ENCODE measurements at places on chromosomes 2 and 18.

DNA sequence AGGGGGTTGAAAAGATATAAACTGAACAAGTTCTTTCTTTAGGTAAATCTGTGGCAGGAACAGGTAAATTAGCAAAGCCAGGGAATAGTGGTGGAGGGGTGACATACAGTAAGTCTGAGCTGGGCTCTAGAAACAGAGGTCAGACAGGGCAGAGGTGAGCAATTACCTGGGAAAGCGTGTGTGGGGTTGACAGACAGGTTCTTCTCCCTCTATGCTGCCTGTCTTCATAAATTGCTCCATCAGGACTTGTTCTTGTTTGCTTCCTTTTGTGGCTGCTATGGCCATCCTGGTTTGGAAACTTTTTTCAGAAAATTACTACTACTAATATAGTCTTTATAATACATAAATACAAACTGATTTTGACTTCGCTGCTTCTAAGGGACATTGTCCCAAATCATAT lies 3.4 kb upstream of the ANKRD12 start:
- DNase-seq: no peak

- DNase-seq: no peak
Observed at GRCh38 chr2:83516503-83516902, 942.6 kb downstream of the SUCLG1 start.

- no peak for DNase-seq
Observed at GRCh38 chr18:6956495-6956894, 161.1 kb downstream of the LAMA1 start.

- no peak for DNase-seq
Observed at GRCh38 chr2:10900216-10901109, 11.3 kb upstream of the KCNF1 start.

DNA sequence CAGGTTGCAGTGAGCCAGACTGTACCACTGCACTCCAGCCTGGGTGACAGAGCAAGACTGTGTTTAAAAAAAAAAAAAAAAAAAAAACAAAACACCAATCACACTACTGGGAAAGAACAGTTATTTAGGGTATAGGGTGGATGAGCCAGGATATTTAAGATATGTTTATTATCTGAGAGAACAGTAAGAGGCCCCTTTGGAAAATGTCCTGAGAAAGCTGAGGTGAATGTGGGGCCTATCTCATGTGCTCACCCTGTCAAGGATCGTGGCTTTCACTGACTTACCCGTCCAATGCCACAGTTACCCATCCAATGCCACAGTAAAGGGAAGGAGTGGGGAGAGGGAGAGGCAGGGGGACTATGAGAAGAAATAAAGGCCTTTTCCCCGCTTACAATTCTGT lies 19.9 kb upstream of the ENOSF1 start:
- no peak for DNase-seq

DNA sequence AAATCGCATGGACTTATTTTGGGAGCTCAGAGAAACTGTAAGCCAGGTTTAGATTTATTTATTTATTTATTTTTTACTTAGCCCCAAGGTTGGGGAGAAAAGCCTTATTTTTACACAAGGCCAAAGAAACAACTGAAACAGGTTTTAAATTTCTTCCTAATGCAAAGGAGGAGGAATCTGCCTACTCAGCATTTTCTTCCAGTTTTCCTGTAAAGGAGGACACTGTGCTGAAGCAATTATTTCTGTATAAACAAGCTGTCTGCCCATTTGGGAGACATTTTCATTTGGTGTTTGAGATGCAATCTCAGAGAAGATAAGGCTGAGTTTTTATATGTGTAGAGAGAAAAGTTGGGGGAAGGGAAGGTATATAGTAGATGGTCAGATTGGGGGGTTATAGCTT lies 125.0 kb downstream of the ETAA1 start:
- DNase-seq: no peak

GRCh38 chr18:14933964-14934363 lies 186.0 kb downstream of the ANKRD30B start:
- DNase-seq: no peak

DNA sequence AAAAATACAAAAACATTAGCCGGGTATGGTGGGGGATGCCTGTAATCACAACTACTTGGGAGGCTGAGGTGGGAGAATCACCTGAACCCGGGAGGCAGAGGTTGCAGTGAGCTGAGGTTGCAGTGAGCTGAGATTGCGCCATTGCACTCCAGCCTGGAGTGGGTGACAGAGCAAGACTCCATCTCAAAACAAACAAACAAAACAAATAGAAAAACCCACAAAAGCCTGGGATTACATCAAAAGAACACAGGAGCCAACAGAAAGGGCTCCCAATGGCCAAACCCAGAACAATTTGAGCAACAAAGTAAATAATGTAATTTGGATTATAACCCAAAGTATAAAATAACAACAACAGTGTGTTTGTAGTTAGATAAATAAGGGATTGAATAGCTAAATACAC lies 159.8 kb downstream of the UXS1 start:
- no peak for DNase-seq

- no peak for DNase-seq
Observed at GRCh38 chr2:217085543-217085942, 225.7 kb upstream of the TNP1 start.

DNA sequence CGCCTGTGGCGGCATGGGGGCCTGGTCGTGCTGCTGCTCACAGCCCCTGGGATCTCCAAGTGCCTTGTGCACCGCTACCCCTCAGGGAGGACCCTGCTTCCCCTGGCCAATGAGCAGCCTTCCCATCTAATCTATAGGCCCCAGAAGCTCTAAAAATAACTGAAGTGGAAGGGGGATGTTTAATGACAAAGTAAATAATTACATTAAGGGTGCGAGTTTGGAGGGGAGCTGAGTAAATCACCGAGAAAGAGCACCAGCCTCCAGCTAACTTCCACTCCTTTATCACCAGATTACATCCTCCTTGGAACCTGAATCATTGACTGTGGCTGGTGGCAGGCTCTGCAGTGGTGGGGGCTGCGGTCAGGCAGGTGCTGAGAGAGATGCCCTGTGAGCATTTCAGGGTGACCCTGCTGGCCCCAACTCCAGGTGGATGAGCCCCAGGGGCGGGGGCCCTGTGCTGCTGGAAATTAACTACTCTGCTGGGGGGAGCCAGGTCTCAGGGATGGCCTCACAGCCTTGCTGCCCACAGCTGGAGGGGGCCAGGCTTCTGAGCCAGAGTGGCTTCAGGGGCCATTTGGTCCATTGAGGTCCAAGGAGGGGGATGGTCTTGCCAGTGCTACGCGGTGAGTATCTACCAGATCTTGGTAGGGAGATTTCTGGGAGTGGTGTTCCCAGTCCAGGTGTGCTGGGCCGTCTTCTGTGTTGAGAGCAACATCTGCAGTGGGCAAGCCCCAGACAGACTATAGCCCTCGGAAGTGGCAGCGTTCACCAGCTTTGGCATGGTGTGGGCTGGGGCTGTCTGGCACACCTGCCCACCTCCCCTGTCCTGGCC lies 74.2 kb downstream of the GLI2 start:
- no peak for DNase-seq

GRCh38 chr2:177287814-177288213 lies 23.3 kb upstream of the NFE2L2 start:
- DNase-seq: no peak

- DNase-seq: no peak
Observed at GRCh38 chr2:143686585-143687164, 557.5 kb downstream of the ARHGAP15 start.

GRCh38 chr2:239588451-239589269 lies 187.8 kb upstream of the HDAC4 start:
- DNase-seq: no peak

DNA sequence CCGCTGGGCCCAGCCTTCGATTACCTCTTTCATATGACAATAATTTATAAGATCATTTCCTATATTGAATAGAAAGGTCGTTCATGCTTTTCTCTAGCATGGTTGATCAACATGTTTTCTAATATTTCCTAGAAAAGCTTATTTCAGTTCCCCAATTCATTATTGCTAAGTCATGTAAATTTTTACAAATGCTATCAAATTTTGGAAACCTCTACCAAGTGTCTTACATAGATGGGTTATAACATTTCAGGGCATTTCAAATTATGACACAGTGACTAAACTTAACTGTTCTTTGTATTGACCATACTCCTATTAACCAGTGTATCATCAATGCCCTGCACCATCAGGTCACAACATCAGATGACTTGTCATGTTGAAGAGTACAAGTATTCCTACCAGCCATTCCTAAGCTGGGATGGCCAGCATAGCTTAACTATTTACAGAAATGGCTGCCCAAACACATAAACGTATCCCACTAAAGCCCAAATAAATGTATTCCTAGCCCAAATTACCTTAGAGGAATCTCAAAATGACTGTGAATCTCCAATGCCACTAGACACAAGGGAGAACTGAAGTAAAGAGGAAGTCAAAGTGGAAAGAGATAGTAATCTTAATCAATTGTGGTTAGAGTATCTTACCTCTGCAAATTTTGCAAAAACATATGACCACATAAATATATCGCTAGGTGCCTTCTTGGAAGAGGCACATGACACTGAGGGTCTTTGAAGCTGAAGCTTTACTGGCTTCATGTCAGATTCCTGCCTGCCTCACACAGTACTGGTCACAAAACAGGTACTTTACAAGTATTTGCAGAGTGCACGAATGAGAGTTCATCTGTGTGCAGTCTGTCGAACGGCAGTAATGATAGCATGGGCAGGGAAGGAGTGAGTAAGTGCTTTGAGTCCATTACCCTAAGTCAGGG lies 87.3 kb upstream of the TLK1 start:
- DNase-seq: peak; percentile 28

GRCh38 chr2:217792626-217793527 lies 209.9 kb downstream of the TNS1 start:
- DNase-seq: no peak

DNA sequence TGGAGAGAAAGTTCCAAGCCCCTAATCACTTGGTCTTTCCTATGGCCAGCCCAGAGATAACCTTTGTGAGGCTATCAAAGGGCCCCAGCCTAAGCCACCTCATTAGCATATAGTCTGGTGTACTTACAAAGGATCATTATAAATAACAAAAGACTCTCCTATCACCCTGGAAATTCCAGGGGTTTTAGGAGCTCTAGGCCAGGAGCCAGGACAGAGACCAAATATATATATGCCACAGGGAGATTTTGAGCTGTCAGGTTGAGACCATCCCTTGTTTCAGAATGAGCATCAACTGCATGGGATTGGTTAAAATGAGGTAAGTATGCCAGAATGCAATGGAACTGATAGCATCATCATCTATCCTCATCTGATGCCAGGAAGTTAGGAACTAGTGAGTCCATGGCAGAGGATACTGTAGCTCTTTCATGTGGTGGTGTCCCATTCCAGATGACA lies 32.1 kb upstream of the CHRNA1 start:
- DNase-seq: no peak

DNA sequence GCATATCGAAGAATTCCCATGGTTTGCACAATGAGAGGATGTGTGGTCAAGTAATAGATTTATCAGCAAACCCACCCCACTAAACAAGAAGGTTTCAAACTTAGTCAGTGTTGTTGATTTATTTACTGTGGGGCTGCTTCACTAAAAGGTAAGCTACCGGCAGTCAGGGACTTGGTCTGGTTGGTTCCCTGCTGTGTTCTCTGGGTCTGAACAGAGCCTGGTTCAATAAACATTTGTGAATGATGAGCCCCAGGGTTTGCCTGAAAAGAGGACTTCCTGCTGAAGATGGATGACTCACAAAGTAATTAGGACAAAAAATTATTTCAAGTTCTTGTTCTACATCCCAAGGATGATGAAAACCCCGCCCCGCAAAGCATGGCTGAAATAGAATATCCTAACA lies 108.3 kb downstream of the SPP2 start:
- DNase-seq: no peak

- no peak for DNase-seq
Observed at GRCh38 chr2:242054881-242055801, 185.6 kb downstream of the RTP5 start.

- no peak for DNase-seq
Observed at GRCh38 chr2:24015562-24016375, 5.9 kb downstream of the MFSD2B start.

- DNase-seq: peak; percentile 66
Observed at GRCh38 chr2:39492095-39492590, 55.1 kb upstream of the MAP4K3 start.

DNA sequence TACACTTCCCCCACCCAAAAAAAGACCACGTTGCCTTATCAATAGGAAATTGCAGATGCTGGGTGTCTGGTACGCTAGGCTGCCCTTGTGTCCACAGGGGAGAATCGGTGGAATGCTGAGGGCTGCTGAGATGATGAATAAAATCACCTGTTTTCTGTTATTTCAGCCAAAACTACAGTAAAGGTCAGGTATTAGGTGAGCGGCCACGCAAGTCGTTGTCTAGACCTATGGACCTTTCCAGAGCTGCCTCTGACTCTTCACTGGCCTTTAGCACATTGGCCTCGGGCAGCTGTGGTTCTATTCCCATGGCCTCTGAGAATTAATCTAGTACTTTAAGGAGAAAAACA lies 89.6 kb downstream of the MTCL1 start:
- DNase-seq: no peak

GRCh38 chr2:108154366-108155061 lies 85.3 kb upstream of the SULT1C3 start:
- no peak for DNase-seq

DNA sequence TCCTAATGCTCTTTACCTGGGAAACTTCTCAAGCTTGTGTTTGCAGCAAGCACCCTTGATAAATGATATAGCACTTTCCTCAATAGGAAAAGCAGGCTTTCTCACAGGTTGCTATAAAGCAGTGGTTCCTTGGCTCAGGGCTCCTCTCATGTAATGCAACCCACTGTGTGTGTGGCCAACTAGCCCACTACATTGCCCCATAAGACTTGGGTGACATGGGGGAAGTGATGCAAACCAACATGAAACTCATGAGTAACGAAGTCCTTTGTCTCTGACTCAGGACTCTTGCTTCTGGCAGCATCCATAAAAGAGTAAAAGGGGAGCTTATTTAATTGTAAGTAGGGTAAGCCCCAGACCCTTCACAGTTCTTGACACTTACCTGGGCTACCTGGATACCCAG lies 106.9 kb downstream of the COL4A4 start:
- no peak for DNase-seq

- DNase-seq: no peak
Observed at GRCh38 chr18:3760741-3761140, 310.8 kb downstream of the TGIF1 start.

GRCh38 chr2:188235364-188235763 lies 56.3 kb upstream of the GULP1 start:
- DNase-seq: peak; percentile 9

DNA sequence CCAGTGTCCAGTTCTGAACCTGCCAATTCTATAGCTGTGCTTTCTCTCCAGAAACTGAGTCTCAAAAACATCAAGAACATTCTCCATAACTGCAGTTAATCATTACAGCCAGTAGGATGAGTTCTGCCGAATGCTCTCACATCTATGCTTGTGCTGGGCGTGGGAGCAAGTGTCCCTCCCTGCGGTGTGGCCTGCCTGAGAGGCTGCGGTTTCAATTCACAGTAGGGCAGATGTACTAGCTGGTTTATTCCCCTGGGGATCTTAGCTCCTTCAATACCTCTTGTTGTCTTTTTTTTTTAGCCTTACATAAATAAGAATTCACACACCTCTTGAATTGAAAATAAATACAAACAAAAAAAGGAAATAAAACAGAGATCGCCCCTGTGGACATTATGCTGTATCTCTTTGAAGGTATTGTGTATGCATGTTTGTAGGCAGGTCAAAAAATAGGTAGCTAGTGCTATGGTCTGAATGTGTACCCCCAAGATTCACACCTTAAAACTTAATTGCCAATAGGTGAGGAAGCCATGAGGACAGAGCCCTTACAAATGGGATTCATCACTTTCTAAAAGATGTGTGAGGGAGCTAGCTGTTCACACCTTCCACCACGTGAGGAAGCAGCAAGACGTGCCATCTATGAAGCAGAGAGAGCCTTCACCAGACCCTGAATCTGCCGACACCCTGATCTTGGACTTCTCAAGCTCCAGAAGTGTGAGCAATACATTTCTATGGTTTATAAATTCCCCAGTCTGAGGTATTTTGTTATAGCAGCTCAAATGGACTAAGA lies 74.3 kb downstream of the BCL2L11 start:
- peak; percentile 2 for DNase-seq

GRCh38 chr18:22559414-22560274 lies 141.9 kb upstream of the CTAGE1 start:
- DNase-seq: no peak

Measured in T-helper 2 cell treated with Interferon-gamma antibody and Interleukin-4, amounts not matched to agents 5 μg/mL and 100 μg/mL, for 36 hours (primary cell).